ENCODE measurements at places on chromosomes 7 and 10.

GRCh38 chr7:55556031-55556430 lies 16.3 kb downstream of the VOPP1 start:
- no peak for DNase-seq

GRCh38 chr10:37704566-37704965 lies 152.8 kb downstream of the ZNF248 start:
- no peak for DNase-seq

- peak; percentile 72 for DNase-seq
Observed at GRCh38 chr7:87600130-87601124, at the start of gene ABCB1. ABCB1 (minus strand) TSS chr7:87600884; CDS start chr7:87600184, 700 bp downstream.

DNA sequence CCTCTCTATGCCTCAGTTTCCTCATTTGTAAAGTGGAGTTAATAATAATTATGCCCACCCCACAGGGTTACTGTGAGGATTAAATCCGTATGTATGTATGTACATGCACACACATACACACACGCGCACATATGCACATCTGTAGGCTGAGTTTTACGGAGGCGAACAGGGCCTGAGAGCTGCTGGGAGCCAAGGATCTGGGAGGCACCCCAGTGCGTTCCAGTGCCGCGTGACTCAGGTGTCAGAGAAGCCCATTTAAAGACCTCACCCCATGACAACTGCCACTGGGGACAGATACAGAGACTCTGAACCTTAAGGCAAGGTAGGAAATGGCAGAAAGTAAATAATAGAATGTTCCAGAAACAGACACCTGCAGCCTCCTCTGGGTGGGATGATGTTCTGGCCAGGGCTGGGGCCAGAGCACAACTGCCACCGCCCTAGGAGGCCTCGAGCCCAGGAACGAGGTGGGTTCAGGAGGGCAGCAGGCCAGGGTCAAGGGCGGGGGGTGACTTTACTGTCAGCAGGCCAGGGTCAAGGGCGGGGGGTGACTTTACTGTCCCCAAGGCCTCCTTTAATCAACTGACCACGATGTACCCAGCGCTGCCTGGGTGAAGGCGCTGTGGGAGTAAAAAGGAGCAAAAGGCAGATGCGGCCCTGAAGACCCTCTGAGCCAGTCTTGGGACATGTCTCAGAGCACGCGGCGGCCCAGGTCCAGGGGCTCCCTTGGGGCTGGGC lies 54.9 kb downstream of the PRKAG2 start:
- DNase-seq = no peak

DNA sequence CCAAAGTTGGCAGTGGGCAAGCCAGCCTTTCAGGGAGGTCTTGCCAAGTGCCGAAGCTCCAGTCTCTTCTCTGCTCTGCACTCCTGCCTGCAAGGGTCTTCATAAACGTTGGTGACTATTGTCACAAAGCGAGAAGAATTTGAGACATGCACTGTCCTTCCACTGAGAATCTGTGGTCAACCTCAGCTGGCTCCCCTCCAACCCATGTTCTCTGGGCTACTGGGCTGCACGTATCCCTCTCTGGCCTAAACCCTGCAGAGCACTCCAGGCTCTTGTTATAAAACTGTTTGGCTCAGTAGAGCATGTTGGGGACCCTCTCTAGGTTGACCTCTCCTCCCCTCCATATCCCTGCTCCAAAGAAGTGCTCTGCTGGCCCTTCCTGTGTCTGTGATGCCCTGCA lies 260.4 kb upstream of the NFE2L3 start:
- DNase-seq = no peak

GRCh38 chr10:131402771-131403650 lies 91.5 kb upstream of the TCERG1L start:
- DNase-seq = no peak

- peak; percentile 10 for DNase-seq
Observed at GRCh38 chr7:107170051-107170915, 1.5 kb downstream of the HBP1 start.

GRCh38 chr7:28626624-28627262 lies 214.4 kb downstream of the CREB5 start:
- DNase-seq = peak; percentile 69

- peak; percentile 60 for DNase-seq
Observed at GRCh38 chr7:37039131-37039749, 314.9 kb upstream of the AOAH start.

DNA sequence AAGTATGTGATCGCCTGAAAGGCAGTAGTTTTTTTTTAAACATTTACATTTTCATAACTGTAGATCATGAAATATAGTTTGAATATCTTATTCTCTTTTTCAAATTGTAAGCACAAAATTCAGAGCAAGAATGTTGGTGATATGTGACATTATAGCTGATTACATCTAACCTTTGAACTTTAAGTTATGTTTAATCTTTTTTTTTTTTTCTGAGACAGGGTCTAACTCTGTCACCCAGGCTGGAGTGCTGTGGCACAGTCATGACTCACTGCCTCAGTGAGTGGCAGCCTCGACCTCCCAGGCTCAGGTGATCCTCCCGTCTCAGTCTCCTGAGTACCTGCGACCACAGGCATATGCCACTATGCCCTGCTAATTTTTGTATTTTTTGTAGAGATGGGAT lies 278.7 kb upstream of the NEBL start:
- no peak for DNase-seq

- DNase-seq = no peak
Observed at GRCh38 chr10:49841615-49842332, 79.7 kb upstream of the OGDHL start.

DNA sequence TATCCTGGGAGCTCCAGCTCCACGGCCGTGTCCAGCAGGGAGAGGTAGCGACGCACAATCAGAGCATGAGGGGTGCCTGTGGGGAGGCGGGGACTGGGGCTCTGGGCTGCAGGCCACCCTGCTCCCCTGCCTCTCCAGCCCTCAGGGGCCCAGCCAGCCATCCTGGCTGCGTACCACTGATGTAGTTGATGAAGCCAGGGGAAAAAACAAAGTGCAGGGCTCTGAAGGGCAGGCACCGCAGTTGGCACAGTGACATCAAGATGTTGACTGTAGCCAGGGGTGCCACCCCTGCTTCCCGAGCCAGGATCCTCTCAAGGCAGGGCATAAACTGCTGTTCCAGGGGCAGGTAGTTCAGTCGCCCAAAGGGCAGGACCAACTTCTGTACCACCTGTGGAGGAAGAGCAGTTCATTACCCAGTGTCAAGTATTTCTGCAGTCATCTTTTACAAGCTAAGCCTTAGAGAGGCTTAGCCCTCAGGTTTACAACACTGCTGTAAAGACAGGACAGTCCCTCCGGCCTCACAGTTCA lies 2.8 kb downstream of the FASTK start:
- no peak for DNase-seq

DNA sequence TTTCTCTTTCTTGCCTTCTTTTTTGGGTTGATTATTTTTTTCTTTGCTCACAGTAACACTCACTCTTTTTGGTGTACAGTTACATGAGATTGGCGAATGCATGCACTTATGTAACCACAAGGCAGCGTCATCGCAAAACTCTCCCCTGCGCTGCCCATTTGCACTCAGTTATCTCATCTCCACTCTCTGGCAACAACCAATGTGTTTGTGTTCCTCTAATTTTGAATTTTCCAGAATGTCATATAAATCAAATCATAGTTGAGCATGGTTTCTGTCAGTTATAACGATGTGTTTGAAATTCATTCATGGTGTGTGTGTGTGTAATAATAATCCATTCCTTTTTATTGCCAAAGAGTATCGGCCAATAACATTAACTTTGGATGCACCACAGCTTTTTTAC lies 23.0 kb upstream of the IGFBP3 start:
- no peak for DNase-seq

DNA sequence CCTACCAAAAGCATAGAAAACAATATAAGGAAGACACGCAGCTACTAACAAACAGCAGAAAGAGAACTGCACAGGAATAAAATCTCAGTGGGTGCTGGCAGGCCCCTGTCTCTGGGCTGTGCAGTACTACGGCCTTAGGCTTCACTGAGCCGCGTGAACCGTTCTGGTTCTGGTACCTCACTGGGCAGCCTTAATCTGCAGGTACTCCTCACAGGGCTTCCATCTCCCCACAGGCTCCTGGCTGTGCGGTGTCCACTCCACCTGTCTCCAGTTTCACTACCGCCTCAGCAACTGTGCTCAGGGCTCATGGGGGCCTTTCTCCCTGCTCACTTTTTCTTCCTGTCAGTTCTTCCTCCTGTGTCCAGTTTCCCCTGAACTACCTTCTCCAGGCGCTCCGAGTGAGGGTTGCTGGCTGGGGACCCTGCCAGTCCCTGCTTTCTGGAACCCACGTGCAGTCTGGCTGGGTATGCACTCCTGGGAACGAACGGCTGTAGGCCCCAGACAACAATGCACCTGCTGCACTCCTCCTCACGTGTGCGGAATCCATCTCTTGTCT lies 75.7 kb downstream of the VIPR2 start:
- DNase-seq = no peak

DNA sequence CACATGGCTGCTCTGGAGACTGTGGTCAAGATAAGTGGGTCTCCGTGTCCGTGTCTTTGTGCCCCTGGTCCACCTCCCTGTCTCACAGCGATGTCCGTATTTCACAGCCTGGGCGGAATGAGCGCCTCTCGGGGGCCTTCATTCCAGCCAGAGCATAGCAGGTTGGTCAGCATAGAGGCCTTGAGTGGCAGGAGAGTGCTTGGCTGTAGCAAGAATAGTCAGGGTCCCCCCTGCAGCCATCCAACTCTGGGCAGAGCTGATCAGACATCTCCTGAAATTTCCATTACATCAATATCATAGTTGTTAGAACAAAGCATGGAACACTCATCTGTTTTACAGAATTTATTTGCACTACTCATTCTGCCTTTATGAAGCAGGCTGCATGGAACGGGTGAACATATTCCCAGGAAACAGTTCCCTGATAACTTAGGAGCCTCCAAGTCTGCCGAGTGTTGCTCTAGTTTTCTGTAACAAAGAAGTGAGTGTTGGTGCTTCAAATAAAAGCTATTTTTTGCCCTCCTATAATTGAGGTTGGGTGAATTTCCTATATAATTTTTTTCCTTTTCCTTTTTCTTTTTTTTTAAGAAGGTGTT lies 255.3 kb downstream of the INHBA start:
- no peak for DNase-seq

- no peak for DNase-seq
Observed at GRCh38 chr7:28114056-28114455, 66.5 kb downstream of the JAZF1 start.

DNA sequence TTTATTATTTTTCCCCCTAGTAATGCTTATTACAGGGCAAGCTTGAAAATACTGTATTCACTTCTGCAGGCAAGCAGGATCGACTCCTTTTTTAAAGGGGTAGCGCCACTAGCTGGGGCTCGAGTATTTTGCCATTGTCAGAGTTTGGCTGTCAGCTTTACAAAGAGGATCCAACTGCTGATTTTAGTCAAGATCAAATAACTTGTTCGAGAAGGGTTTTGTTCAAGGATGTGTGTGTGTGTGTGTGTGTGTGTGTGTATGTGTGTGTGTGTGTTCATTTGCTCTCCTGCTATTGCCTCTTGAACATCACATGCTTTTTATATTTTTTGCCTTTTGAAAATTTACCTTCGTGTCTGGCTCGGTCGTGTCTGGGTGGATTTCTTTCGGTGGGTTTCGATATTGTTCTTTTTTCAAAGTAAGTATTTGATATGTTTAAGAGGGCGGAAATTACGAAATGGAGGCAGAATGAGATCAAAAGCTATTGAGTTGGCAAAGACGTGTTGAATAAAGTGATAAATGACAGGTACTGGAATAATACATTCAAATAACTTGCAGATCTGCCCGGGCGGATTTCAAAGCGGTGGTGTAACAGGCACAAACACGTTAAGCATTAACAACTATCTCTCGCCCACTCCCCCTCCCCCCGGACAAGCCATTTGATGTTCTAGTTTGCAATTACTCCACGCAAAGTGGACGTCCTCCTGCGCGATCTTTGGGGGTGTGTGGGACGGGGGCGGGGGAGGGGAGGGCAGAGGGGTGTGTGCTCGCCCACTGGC lies 1.1 kb downstream of the ARID5B start:
- peak; percentile 67 for DNase-seq

- no peak for DNase-seq
Observed at GRCh38 chr10:124903111-124903510, 38.8 kb upstream of the ZRANB1 start.

DNA sequence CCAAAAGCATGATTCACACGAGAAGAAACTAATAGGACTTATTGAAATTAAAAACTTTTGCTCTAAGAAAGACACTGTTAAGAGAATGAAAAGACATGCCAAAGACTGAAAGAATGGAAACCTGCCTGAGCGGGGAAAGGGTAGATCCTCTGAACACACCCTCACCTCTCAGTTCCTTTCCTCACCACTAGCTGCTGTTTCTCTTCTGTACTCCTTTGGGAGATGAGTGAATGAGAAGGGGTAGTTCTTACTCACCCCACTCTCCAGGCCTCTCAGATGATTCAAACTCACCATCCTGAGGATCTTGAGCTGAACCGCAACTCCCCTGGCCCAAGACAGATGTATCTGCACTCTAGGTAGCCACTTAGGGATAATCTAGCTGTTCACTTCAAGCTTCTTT lies 41.9 kb downstream of the IQUB start:
- no peak for DNase-seq

GRCh38 chr7:101465576-101466196 lies 103.0 kb downstream of the COL26A1 start:
- DNase-seq = no peak

DNA sequence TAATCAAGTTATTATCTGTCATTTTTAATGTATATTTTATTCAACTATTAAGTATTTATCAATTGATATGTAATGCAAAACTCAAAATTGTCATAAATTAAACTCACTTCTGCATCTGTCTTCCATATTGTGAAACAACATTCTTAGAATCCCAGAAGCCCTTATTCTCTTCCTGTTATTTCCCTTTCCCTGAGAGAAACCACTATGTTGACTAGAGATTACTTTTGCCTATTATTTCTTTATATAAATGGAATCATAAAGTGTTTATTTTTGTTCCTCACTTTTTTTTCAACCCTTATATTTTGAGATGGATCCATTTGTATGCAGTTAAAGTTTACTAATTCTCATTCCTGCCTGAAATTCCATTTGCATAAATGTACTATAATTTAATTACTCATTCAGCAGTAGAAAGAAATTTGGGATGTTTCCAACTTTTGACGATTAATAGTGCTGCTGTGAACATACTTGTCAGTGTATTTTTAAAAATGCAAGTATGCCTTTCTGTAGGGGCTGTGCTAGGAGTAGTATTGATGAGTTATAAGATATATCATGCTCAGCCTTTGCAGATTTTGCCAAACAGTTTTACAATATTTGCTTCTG lies 211.2 kb downstream of the SEMA3D start:
- no peak for DNase-seq

GRCh38 chr7:100602889-100603725 lies 944 bp downstream of the PCOLCE start:
- no peak for DNase-seq

DNA sequence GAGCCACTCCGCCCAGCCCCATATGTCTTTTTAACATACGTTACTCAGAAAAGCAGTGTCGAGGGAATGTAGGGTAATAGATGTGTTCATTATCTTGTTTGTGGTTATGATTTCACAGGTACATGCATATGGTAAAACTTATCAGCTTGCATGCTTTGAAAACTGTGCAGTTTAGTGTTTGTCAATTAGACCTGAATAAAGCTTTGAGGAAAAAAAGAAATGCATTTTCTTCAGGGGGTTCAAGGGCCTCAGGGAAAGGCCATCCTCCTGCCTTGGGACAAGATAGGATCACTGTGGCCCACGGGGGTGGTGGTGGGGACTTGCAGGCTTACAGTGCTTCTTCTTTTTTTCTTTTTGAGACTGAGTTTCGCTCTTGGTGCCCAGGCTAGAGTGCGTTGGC lies 16.0 kb upstream of the C10orf95 start:
- no peak for DNase-seq
